Skin of body (tissue), 3 donors: ENCODE measurements at places on chromosomes 2 and 18. TPM values are rescaled to one million over a fixed set of nuclear protein-coding genes. Genes with fewer than 3 reads are reported as not detected.

ICOS gene
- total RNA-seq, result 0.49 TPM

DNA sequence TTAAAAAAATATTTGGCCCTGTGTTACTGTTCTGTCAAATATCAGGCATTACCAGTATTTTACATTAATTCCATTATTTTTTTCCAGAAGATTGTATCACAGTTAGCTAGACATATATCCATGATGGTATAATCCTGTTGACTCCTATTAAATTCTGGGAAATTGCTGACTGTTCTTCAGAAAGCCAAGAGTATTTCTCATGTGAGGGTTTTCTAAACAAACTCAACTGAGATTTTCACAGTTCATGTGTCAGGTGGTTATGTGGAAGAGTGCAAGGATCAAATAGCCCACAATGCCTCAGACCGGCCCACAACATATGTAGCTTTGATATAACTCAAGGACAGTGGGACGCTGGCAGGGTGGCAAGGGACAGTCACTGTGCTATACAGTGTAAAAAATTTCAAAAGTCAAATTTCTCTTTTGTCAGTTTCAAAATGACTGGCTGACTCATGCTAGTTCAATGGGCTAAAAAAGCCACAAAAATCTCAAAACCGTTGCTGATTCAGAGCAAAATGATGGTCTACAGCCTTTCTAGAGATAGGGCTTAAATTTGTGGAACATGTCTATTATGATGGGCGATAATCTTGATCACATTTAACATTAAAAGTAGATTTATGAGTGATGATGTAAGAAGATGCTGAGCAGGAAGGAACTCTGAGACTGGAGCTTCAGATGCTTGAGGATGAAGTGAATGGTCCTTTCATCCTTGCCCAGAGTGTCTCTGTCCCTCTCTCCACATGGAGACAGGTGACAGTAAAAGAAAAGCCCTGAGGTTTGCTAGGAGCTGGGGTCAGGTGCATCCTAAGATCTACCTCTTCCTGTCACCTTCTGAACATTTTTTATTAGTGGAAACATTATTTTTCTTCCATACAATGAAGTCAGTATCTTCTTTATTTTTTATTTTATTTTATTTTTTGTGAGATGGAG lies 175.8 kb upstream of the PIEZO2 start:
- DNase-seq, result no peak

GRCh38 chr18:75530566-75531211 lies 103.2 kb upstream of the SMIM21 start:
- DNase-seq, result no peak

DNA sequence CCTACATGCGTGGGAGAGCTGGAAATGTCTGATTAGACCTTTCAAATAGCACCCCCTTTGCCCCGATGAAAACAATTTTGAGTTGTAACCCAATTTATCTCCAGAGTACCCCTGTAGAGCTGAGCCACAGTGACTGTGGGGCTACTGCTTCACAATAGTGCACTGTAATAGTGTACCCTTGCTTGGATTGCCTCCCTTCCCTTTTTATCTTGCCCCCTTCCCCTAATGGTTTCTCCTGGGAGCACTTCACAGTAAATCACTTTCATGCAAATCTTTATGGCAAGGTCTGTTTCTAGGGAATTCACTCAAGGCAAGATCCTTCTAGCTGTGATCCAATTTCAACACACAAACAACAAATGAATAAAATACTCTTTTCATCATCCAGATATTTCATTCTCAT lies 687.6 kb downstream of the MBD2 start:
- no peak for DNase-seq

GRCh38 chr2:236511266-236511665 lies 58.4 kb upstream of the ACKR3 start:
- no peak for DNase-seq

DNA sequence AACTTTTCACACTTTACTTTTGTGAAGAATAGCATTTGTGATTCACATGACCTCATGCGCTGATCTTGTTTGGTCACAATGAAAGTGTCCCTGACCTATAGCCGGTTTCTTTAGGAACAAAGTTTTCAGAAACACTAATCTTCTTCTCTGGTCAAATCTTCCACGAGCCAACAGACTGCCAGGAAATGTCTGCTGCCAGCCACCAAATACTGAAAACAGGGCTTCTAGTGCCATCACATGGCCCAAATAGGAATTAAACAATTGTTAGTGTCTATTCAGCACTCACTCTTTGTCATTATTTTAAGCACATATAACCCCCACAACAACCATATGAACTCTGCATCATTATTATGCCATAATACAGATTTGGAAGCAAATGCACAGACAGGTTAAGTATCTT lies 286.5 kb upstream of the SYT4 start:
- DNase-seq, result peak; percentile 8

DNA sequence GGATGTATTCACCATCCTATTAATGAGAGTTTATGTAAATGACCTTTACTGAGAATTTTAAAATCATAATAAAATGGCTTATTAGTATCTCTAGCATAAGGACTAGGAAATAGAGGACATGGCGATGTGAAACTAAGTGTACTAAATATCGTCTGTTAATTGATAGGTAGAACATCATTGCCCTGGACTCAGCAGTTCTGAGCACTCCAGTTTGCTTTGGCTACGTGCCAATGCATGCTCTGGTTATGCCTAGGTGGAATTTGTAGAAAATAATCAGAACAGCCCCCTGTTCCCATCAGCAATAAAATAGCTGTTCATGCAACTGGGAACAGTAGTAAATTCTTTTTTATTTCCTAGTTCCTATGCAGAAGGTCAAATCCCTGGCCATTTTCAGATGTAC lies 247.8 kb downstream of the DOK6 start:
- DNase-seq, result no peak

GRCh38 chr2:145777297-145777696 lies 1257.4 kb upstream of the ZEB2 start:
- DNase-seq, result no peak

DNA sequence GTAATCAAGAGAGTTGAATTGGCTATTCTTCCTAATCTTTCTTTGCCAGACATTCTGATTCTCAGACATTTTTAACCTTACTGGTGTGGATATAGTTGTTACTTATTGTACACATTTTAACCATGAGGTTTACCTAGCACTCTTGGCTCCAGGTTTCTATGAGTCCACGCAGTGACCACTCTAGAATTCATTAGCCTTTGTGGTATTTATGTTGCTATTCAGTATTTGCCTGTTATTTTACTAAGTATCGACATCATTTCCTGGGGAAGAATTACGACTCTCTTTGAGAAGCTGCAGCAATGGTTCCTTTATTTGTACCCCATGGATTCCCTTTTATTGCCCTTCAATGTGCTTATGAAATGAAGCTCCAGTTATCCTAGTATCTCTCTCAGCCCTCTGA lies 120.7 kb downstream of the RDH14 start:
- DNase-seq, result no peak

MLPH gene
- 6.5 TPM for total RNA-seq

GRCh38 chr2:39837856-39838453 lies 58.9 kb upstream of the THUMPD2 start:
- DNase-seq, result no peak

DNA sequence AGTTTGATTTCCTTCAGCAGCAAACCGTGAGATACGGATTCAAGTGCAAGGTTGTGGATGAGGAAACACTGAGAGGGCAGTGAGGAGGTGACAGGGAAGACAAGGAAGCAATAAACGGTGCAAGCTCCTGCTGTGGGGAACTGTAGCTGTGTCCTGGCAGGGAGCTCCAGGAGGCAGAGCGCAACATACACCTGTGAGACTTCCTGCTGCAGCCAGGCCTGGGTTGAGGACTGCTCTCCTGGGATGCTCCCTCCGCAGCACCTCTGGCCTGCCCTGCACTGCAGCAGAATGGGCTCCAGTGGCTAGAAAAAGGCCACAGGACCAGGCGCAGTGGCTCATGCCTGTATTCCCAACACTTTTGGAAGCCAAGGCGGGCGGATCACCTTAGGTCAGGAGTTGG lies 85.5 kb downstream of the MRO start:
- DNase-seq, result no peak

GRCh38 chr2:45750484-45750883 lies 99.0 kb downstream of the PRKCE start:
- no peak for DNase-seq

FAM228B gene
- total RNA-seq, result 21.2 TPM

GRCh38 chr2:53970724-53971602 lies at the start of gene PSME4:
Gene PSME4, minus strand, starts transcription at chr2:53970993. Its CDS starts 209 bp downstream, at chr2:53970784.
- peak; percentile 86 for DNase-seq

AQP12B gene
- not detected for total RNA-seq

DNA sequence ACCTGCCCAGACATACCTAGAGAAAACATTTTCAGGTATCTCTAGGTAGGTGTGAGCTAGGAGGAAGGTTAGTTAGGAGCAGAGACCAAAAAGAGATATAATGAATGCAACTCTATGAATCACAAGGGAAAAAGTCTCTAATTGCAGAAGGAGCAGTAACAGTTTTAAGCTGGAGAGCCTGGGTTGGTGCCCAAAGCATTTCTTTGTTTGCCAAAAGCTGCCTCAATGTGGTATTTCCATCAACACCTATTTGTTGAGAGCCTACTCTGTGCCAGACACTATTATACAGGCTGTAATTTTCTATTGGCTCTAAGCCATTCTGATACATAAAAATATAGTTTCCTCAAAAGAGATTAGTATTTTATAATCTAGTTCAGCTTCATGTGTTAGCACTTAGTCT lies 141.6 kb downstream of the UBE2E3 start:
- DNase-seq, result no peak

DNA sequence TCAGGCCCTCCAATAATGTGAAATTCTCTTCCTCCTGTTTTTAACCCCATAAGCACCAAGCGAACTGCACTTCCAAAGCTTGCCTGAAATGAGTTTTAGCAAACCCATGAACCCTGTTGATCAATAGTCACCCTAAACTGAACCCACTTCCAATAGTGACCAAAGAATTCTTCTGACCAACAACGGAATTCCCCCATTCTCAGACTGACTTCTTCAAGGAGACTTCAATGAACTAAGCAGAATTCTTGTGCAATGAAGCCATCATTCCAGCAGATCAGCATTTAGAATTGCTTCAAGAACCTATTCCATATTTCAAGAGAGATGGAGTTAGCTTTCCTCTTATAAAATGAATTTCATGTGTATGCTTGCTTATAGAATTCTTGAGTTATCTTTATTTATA lies 176.9 kb upstream of the FN1 start:
- no peak for DNase-seq

ZNF397 gene
- 28.7 TPM for total RNA-seq

- DNase-seq, result no peak
Measured at GRCh38 chr2:172953970-172954852, 121.4 kb upstream of the MAP3K20 start.

- DNase-seq, result no peak
Measured at GRCh38 chr2:35938838-35939237, 416.7 kb upstream of the CRIM1 start.

DNA sequence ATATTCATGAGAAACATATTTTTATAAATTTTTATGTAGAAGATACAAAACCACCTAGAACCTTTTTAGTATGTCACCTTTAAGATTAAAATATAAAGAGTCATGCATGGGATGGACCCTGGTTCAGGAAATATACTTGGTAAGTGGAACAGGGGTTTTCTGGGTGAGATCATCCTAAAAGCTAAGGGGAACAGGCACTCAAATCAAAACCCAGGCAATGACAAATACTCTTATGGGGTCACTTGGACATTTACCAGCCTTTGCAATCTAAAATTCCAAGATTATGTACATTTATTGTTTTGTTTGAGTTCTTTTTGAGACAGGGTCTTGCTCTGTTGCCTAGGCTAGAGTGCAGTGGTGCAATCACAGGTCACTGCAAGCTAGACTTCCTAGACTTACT lies 65.8 kb downstream of the SGPP2 start:
- DNase-seq, result no peak

DNA sequence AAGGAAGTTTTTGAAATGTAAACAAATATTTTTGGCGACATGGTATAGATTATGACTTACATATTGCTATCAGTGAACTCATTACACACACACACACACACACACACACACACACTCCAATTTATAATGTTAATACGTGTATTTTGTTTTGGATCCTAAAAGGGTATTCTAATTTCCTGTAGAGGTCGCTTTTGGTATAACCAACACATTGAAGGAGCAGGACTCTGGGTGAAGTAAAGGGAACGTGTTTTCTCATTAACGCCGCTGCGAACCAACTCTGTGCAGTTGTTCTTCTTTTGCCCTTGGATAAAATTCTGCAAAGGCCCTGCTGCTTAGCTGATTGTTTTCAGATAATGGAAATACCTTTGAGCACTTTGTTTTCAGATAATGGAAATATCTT lies 190.4 kb downstream of the PMAIP1 start:
- DNase-seq, result no peak

CTIF gene
- 19.5 TPM for total RNA-seq

DNA sequence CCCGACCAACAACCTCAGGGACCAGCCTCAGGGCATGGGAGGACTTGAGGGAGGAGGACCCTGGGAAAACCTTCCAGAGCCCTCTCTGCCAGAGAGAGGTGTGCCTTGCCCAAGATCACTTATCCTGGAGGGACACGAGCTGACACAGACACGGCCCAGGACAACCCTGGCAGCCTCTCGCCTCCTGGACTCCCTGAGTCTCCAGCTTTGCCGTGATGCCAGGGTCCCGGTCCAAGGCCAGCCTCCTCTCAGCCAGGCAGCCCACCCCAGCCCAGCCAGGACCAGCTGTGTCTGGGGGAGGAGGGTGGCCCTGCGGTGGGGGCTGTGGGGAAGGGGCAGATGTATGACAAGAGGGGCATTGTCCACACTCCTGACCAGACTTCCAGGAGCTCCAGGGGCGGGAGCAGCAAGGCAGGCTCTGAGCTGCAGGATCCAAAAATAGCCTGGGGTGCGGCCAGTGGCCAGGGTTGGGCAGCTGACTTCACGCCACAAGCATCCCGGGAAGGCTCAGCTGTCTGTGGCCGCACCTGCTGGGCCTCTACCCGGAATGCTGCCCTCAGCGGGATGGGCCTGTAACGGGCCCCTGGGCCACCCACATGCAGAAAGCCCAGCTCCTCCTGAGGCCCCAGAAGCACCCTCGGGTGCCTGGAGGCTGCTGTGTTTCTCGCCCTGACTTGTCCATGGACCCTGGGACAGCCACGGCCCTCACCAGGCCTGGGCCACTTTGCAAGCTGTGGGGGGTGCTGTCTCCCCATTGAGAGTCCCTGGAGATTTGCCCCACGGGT lies 65.5 kb upstream of the GPC1 start:
- DNase-seq, result peak; percentile 72

GRCh38 chr2:133054297-133054696 lies 384.3 kb upstream of the LYPD1 start:
- no peak for DNase-seq

DNA sequence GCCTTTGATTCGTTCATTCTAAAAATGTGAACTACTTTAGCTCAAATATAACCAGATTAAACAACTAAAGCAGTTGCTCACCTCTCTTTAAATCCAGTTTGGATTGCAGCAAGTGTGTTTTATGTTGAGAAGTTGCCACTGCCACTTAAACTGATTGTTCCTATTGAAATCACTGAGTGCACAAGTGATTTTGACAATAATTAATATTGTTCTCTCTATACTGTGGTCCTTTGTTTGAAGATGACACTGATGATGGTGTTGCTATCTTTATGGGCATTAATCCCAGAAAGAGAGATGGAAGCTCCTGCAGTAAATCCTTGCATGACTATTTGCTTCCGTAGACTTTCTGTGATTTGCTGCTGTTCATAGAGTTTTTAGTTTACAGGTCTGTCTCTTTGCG lies 251.4 kb upstream of the ZEB2 start:
- DNase-seq, result no peak

GRCh38 chr2:186879312-186879711 lies 30.3 kb upstream of the ZSWIM2 start:
- DNase-seq, result no peak

- DNase-seq, result no peak
Measured at GRCh38 chr2:23772056-23772455, 154.9 kb downstream of the ATAD2B start.

KLHL41 gene
- total RNA-seq, result 414 TPM

- no peak for DNase-seq
Measured at GRCh38 chr2:37779139-37779538, 107.7 kb upstream of the CDC42EP3 start.

IL37 gene
- 2.0 TPM for total RNA-seq
